RPMI8226 (cell line): ENCODE measurements at places on chromosomes 12 and 14.

- DNase-seq, result no peak
These were observed 49.0 kb upstream of the STON2 start for GRCh38 chr14:81449114-81449513.

- DNase-seq, result no peak
These were observed 218.7 kb downstream of the DIO2 start for GRCh38 chr14:79992407-79993198.

GRCh38 chr12:116650585-116651087 is 87.2 kb downstream of the SPRING1 start:
- DNase-seq, result no peak

GRCh38 chr14:101098641-101099040 is 195.1 kb upstream of the RTL1 start:
- no peak for DNase-seq

DNA sequence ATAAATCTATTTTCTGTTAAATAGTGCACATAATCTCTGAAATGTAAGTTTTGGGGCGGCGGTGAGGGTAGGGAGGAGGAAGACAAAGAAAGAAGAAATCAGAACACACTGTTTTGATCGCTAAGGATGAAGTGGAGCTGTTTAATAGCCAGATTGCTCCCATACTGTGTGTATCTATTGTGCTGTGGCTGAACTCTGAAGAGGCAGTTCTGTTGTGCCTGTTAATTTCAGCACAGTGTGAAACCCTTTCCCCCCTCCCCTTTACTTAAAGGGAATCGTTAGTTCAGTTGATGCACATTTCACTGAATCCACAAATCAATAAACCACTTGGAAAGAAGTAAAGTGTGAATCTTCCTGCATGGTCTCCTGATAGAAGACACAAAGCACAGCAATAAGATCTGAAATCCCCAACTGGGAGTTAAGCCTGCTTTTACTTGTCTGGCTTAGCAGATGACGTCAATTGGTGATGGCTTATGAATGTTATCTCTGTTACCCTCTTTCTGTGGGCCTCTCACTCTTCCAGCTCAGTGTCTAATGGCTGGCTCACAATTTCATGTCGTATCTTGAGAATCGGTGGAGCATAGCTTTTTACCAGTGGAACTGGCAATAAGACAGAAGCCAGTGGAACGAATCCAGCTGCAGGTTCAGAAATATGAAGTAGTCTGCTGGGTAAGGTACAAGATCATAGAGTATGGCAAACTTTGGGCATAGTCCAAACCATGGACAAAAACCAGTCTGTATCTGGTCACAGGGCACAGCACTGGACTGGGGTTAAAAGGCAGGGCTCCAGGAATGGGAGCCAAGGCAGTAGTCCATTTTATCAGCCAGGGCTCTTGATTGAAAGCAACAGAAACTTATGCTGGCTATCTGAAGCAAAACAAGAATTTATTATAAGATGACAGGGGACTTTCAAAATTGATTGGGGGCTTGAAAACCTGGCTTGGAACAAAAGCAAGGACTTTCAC is 413.5 kb upstream of the SEL1L start:
- no peak for DNase-seq

GRCh38 chr12:11706509-11707379 is 57.3 kb downstream of the ETV6 start:
- DNase-seq, result no peak

DNA sequence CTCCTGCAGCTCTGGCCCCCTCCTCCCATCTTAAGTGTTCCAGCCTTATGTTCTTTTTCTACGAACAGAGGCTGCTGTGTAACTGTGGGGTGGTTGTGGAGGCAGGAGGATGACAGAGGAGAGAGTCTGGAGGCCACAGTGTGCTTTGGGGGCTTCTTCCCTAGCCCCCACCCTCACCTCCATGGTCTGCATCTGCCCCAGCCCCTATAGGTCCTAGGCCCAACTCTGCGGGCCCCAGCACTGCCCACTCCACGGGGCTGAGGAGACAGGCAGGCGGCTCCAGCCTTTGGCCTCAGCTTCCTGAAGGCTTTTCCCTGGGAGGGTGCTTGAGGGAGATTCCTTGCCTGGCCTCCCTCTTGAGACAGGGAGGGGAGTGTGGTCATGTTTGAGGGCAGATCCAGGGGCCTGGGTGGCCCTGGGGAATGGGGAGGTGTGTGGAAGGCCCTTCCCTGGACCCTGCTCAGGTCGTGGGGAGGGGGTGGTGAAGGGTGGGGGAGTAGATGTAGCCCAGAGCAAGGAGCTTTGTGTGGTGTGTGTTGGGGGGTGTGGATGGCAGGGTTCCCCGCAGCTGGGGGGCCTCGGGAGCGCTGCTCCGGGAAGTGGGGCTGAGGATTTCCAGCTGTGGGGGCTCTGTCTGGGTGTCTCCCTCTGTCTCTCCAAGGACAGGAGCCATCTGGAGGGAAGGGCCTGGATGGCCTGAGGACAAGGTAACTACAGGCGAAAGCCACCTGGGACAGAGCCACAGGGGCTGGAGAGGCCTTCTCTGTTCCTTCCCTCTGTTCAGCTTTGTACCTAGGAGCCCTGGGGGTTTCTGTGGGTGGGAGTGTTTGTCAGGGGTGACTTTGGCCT is 1.1 kb downstream of the SMIM41 start:
- DNase-seq, result no peak
